ENCODE measurements at places on chromosomes 2 and 18.

GRCh38 chr2:18741895-18742732 lies 152.7 kb upstream of the NT5C1B start:
- DNase-seq, result no peak

- no peak for DNase-seq
Observed at GRCh38 chr2:128319631-128320191, 1.0 kb upstream of the HS6ST1 start.

GRCh38 chr2:221125691-221126090 lies 446.4 kb downstream of the EPHA4 start:
- no peak for DNase-seq

DNA sequence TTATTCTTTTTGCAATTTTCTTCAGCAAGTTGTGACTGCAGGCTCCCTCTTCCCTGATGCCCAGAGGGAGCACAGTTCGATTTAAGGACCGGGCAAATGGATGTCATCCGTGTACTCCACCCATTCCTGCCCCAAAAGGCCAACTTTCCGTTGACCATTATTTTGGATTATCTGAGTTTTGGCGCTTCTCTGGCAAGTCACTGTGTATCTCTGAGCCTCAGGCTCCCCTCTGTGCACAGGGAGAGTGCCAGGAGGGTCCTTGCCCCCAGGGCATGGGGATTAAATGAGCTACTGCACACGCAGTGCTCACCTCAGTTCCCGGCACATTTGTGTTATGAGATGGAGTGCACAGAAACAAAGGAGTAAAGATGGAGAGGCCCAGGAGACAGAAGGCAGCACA lies 41.4 kb upstream of the HDAC4 start:
- DNase-seq, result no peak

DNA sequence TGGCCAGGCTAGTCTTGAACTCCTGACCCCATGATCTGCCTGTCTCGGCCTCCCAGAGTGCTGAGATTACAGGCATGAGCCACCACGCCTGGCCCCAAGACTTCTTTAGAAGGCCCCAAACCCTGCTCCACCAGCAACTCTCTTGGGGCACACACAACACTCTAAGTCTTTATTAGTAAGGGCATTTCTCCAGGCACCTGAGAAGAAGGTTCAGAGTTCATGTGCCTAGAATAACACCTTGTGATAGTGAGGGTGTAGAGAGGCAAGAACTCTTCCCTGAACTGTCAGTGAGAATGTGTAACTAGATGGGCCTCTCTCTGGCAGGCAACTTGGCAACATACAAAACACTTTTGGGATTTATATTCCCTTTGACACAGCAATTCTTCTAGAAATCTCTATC lies 43.8 kb downstream of the SH2D6 start:
- no peak for DNase-seq

- DNase-seq, result no peak
Observed at GRCh38 chr18:74116633-74117554, 30.7 kb downstream of the FBXO15 start.

DNA sequence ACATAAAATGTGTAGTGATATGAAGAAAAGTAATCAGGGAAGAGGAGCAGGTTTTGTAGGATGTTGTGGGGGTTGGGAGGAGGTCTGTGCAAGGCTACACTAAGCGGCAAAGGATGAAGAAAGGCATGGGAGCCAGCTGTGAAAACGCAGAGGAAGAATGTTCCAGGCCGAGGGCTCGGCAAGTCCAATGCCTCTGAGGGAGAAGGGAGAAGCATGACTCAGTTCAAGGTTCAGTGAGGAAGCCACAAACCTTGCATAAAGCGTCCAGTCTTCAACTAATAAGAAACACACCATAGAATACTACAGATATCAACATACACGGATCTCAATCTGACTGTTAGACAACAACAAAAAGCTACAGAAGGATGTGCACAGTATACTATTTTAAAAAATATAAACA lies 16.2 kb downstream of the EPB41L3 start:
- peak; percentile 55 for DNase-seq

DNA sequence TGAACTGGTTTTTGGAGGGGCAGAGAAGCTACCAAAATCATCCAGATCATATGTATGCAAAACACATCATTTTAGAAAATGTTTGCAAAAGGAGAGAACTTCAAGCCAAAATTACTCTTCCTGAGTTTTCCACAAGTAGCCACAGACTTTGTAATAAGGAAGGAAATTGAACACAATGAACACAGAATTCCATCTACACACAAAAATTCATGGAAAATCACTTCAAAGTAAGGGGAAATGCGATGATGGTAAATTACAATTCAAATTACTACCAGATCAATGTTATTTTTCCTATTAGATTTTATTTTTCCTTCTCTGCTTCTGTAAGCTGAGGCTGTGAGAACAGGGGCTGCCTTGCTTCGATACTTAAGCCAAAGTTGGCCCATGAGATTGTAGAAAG lies 172.1 kb upstream of the ARL4C start:
- no peak for DNase-seq
